ENCODE measurements at places on chromosomes 2 and 18.

DNA sequence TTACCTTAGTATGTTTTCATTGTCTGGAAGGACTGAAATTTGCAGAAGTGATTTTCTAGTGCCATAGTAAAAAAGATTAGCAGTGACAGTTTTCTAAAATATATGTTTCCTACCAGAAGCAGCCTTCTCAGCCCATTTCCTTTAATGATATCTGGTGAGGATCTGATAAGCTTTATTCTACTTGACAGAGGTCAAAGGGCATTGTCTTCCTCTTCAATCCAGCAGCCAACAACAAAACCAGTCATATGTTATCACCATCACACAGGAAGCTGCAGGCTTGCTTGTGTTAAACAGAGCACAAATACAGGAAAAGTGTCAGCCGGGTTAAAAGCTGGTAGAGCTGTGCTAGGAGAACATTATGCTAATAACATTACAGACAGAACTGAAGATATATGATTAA is 35.6 kb upstream of the ZSWIM2 start:
- DNase-seq = no peak

DNA sequence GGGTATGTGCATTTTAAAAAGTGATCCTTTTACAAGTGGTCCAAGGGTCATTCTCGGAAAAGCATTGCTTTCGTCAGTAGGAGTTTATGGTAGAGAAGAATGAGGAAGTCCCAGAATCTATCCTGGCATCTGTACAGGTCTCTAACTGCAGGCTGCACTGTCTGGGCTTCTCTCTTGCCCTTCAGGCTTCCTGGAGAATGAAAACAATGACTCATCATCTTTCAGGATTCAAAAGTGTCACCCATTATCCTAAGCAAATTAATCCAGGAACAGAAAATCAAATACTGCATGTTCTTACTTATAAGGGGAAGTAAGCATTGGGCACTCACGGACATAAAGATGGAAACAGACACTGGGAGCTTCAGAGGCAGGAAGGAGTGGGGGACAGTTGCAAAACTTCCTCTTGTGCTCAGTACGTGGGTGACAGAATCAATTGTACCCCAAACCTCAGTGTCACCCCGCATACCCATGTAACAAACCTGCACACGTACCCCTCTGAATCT is 60.2 kb upstream of the TXNDC2 start:
- DNase-seq = no peak

GRCh38 chr2:55842046-55842445 is 81.5 kb downstream of the EFEMP1 start:
- no peak for DNase-seq

GRCh38 chr2:44052584-44052983 is 56.8 kb upstream of the LRPPRC start:
- DNase-seq = no peak

DNA sequence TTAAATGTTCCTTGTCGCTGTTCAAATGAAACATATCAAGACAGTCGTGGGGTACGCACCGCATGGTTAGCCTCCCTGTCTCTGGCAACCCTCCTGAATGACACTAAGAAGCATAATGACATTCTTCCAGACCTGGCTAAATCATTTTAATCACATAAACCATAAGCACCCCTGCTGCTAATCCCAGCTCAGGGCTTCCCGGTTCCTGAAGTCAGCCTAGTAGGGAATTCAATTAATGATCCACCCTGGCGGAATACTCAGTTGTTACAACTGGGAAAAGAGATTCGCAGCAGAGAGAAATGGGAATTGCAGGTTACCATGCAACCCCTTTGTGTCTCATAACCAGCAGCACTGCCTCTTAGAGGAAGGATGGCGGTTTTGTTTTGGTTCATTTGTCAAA is 200.8 kb upstream of the AGAP1 start:
- no peak for DNase-seq

DNA sequence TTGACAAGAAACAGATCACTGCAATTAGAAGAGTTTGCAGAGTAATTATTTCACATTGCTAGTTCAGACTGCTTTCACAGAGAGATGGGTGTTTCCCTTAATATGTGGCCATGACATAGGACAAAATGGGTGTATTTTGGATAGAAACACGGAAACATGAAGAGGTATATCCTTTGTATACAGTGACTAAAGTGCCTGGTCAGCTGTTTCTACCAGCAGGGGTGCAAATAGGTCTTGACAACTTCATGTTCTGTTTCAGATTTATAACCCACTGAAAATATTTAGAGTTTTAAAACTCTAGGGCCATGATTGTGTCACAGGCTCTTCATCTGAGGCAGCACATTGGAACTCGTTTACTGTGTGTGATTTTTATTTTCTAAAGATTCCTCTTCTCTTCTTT is 357.1 kb upstream of the TNP1 start:
- no peak for DNase-seq

DNA sequence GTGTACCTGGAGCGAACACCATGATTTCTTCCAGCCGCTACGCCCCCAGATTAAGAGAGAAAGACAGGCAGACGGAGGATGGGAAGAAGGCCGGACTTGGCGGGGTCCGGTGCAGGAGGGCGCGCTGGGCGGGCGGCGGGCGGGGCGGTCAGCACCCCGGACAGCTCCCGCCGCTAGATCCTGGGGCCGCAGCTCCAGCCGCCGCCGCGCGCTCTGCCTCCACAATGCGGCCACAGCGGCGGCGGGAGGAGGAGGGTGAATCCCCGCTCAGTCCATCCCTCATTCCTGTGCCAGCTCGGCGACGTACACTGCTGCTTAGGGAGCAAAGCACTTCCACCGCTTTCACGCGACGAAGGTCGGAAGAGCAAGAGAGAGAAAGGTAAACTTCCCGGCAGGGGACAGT is at the start of gene AKAIN1:
TSS of gene AKAIN1 (minus strand) at position 226 of the 403 bp plus-strand sequence. CDS start at position 22, 204 bp downstream.
- DNase-seq = peak; percentile 6

- DNase-seq = no peak
Observed at GRCh38 chr2:206192157-206192556, 32.5 kb downstream of the EEF1B2 start.

DNA sequence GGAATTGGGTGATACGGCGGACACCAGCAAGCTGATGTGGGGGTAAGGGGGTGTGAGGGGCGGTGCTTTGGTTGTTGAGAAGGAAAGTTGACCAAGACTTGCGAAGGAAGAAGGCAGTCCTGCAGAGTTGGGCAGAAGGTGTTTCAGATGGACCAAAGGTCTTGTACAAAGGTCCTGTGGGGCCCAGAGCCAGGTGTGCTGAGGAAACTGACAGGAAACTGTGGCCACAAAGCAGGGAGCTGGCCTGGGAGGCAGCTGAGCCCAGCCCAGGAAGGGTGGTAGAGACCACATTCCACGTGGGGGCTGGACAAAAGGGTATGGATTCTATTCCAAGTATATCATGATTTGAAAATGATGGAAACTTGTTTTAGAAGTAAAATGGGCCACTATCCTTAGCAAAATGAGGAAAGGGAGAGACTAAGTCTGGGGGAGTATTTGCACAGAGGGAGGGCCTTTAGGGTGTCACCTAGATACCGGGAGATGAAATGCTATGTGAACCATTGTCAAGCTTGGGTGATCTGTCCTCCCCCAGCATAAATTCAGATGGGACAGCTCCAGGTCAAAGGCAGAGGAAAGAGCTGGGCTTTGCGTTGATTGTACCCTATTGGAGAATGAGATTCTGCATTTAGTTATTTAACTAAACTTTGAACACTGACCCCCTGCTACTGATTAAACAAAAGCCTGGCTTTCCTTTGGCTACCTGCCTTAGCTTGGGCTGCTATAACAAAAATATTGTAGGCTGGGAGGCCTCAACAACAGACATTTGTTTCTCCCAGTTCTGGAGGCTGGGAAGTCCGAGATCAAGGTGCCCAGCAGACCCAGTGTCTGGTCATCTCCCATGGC is 4.3 kb upstream of the EDAR start:
- no peak for DNase-seq

- DNase-seq = no peak
Observed at GRCh38 chr18:23714576-23714975, 25.3 kb downstream of the LAMA3 start.

GRCh38 chr18:51070545-51070944 is 40.5 kb downstream of the SMAD4 start:
- DNase-seq = no peak

DNA sequence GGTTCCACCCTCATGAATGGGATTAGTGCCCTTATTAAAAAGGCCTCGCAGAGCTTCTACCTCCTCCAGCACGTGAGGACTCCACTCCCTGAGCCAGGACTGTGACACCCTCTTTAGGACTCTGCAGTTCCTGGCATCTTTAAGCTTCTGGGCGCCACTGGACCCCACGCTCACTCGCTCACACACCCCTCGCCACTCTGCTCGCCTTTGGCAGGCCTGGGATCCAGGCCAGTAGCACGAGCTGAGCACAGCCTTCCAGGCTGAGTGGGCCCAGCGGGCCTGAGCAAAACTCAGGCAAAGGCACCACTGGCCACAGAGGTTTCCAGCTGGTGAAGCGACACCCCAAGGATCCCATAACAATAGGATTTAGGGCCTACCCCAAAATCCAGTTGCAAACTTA is 107.9 kb upstream of the GPC1 start:
- no peak for DNase-seq

DNA sequence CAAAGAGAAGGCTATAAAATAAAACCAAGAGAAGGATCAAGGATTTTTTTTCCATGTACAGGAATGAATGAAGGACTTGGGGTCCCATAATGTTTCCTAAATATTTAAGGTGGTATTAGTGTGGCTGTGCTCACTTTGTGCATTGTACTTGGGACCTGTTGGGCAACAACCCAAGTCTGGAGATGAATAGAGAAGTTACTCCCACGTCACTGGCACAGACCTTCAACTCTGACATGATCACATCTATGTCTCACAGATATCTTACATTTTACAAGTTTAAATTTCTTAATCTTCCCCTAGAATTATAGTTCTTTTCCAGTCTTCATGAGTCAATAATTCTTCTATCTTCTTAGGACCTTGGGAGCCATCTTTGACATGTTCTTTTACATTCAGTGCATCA is 133.4 kb downstream of the PLCL1 start:
- DNase-seq = no peak
